ENCODE measurements at places on chromosomes 6 and 20.

- DNase-seq = peak; percentile 80
Observed at GRCh38 chr20:34302312-34302722, 838 bp downstream of the AHCY start.

DNA sequence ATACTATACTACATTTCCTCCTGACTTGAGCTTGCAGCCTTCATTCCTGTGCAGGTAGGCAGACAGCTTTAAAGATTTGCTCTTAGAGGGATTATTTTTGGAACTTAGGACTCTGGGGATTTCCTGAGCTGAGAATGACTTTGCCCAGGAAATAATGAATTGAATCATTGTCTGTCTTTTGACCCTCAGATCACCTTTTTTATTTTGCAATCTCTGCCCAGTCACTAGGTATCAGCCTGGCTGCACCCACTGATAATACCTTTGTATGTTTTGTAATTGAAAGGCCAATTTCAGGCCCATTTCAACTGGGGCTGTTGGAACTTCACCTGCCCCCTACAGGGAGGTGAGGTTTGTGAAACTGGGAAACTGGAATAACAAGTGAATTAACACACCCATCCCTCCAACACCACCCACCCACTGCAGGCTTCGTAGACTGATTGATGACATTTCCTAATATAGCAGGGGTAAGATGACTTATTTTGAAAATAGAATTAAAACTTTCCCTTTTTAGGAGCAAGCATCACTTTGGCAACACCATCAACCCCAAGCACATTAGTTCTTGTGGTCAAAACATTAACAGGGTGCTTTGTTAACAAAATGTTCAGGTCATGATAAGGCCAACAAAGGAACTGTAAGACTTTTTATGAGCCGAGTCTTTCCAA is 157.1 kb upstream of the CENPW start:
- no peak for DNase-seq

DNA sequence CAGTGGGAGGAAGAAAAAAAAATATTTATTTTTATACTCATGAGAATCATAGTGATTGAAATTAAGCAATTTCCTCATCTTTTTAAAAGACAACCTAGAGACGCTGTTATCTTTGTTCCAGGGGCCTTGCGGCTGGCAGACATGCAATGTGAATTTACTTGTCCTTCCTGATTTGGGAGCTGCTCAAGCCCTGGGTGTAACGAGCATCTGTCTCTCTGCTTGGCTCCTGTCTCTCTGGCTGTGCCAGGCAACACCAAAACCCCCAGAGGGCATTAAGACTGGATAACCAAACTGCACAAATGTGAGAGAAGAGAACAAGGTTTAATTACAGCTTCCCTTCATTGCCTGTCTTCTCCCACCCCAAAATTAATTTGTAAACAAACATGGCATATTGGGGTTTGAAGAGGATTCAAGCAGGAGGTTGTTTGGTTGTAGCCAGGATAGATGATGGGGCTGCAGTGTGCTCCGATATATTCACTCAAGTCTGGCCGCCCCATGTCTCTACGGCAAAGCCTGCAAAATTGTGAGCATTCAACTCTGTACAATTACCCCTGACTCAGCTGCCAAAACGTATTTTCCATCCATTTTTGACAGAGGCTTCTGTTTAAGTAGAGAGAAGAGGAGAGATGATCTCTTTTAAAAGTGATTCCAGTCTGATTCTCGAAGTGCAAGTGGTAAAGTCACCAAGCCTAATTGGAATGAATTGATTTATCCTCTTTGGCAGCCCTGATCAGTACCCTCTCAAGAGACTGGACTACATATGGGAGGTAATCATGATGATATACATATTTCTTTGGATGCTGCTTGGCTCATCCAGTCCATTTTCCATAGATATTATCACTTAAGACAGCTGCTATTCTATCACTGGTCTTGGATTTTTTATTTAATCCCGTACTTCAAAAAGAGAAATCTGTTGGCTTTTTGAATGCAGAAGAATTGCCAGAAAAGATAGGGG is 170.2 kb downstream of the SLC24A3 start:
- DNase-seq = no peak

DNA sequence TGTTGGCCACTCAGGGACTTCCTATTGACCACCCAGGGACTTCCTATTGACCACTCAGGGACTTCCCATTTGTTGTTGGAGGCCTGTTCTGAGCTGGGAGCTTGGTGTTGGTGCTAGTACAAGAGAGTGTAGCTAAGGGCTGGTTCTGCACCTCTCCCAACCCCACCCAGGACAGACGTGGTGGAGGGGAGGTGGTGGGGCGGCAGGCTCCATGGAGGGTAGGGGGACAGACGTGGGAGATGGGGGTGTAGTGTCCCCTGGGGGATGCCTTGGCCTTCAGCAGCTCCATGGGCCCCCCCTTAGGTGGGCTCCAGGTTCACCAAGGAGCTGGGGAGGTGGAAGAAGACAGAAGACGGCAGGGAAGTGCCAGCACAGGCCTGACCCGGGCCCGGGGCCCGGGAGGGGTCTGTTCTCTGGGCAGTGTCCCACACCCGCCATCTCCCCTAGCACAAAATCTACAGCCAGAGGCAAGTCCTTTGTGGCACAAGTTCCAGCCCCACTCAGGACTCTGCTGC is 33.9 kb downstream of the CHRNA4 start:
- no peak for DNase-seq

DNA sequence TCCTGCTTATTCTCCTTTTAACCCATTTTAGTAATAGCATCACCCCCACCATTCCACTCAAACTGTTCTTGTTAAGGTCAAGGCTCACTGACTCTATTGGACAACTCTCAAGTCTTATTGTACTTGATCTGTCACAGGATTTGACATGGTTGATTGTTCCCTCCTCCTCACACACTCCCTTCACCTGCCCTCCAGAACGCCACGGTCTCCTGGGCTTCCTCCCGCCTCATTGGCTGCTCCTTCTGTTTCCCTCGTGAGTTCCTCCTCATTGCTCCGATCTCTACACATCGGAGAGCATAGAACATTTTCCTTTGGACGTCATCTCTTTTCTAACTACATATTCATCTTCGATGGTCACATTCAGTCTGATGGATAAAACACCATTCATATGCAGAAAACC is 55.1 kb downstream of the STMND1 start:
- no peak for DNase-seq

DNA sequence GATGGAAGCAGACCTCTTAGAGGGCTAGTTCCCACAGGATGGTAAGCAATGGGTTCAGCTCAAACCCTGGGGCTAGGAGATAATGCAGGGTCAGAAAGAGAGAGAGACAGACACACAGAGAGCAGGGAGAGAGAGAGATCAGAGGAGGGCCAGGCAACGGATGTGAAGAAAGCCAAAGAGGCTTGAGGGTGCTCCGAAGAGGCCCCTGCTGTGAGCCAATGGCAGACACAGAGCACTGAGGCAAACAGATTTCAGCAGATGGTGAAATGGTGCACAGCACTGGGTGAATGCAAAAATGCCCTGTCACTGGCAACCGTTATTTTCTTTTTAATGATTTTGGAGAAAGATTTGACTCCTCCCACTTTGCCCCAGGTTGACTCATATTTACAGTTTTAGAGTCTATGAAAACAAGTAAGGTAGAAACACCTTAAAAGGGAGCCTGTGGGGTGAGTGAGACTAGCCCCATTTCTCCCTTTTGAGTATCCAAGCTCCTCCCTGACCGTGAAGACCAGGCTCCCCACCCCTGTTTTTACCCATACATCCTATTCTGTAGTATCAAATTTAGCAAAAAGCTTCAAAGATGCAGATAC is 840 bp downstream of the DEFB132 start:
- DNase-seq = no peak

DNA sequence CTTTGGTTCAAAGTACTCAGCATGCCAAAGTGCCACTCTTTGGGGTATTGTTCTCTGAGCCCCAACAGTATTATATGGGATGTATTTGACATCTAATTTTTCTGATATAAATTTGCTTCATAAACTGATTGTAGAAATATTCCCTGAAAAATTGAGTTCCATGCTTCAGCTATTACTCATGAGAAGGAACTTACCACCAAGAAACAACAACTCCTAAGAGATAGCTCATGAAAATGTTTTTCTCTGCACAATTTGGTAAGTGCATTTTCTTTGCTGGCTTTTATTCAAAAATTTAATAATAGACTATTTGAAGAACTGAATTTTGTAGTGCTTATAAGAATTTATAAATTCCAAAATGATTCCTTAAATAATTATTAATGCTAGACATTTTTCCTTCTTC is 12.8 kb upstream of the TPD52L1 start:
- DNase-seq = no peak

GRCh38 chr6:160254467-160255312 is 3.9 kb downstream of the SLC22A2 start:
- no peak for DNase-seq

DNA sequence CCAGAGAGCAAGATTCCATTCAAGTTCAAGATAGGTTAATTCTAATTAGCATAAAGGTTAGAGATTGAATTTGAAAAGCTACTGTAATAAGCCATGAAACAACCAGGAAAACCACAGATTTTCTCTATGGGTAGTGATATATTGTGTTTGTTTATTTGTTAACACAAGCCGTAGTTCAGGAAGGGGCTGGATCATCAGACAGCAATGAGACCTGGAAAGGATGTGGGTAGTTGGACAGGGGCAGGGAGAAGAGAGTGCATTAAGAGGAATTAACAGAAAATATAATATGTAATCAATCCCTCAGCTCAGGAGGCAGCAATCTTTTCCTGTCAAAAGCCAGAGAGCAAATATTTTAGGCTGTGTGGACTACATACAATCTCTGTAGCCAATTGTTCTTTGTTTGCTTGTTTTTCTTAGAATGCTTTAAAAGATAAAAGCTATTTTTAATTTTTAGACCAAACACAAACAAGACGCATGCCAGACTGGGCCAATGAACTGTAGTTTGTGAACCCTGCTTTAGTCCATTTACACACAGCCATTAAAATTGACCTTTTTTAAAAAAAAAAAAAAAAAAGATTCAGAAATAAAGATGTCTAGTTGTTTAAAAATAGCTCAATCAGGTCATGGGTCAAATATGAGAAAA is 398.7 kb upstream of the MARCKS start:
- DNase-seq = no peak

DNA sequence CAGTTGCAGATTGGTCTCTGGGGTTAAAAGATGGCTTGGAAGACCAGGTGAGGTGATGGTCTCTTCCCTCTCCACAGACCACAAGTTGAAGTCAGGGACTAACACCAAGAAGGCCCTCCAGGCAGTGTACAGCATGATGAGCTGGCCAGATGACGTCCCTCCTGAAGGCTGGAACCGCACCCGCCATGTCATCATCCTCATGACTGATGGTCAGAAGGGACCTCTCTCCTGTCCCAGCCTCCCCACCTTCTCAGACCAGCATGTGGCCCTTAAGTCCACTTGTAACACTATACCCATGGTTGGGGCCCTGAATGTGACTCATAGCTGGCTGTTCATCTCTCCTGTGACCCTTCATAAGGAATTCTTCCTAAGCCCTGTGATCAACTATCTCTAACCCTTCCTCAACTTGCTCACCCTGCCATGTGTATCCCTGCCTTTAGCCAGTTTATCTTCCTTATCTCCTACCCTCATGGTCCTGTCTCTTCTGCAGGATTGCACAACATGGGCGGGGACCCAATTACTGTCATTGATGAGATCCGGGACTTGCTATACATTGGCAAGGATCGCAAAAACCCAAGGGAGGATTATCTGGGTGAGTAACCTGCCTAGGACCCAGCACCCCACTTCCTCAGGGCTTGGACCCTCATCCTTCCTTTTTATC is 3.0 kb downstream of the CFB start:
- DNase-seq = no peak
